H9 (cell line): ENCODE measurements at places on chromosomes 7 and 10. TPM values are rescaled to one million over a fixed set of nuclear protein-coding genes. Genes with fewer than 3 reads are reported as not detected.

The FAM237B gene
- not detected in 2 replicates for total RNA-seq

The DKK1 gene
- total RNA-seq, result 0.64 and 1.1 TPM in 2 replicates

DNA sequence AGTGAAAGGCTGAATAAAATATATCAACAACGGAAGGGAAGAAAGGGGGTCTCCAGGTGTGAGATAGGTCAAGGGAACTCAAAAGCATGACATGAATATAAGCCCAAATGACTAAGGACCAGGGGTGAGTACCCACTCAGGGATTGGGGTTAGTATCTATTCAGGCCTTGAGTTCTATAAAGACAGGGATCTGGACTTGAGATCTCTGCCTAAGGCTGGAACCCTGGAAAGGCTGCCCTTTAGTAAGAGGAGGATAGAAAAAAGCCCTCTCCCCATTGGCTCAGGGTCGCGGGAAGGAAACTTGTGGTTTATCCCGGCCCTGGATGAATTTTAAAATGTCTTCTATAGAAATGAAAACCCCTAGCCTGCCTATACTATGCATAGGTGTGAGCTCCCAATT lies 2.4 kb upstream of the ITPRIP start:
- no peak for DNase-seq

DNA sequence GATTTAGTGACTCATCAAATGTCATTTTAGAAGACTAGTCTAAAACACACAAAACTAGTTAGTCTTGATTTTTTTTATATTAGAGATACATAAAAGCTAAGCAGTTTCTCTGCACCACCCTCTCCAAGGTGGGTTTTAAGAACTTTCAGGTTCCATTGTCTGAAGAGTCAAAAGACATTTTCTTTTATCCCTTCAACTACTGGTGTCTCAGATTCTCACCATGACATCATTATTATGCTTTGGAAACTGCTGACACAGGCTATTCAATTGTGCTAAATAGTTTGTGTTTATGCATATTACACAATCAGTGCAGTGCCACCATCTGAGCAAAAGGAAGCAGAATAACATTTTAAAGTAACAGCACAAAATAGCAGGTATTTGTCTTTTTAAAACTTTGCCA lies 52.2 kb downstream of the IGF2BP3 start:
- DNase-seq, result no peak

DNA sequence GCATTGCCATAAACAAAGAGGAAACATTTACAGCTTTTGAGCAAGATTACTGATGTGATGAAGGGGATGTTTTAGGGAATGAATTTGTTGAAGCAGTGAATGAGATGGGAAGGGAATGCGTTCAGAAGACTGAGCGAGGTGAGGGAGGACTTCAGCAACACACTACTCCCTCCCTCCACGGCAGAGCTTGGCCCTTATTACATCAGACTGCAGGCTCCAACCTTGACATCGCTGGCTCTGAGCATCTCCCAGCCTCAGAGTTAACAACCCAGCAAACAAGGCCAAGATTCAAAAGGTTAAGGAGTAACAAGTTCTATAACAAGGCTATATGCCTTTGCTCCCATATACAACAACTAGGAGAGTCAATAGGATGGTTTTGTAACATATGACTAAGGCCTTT lies 164.4 kb downstream of the ELMO1 start:
- DNase-seq, result no peak

DNA sequence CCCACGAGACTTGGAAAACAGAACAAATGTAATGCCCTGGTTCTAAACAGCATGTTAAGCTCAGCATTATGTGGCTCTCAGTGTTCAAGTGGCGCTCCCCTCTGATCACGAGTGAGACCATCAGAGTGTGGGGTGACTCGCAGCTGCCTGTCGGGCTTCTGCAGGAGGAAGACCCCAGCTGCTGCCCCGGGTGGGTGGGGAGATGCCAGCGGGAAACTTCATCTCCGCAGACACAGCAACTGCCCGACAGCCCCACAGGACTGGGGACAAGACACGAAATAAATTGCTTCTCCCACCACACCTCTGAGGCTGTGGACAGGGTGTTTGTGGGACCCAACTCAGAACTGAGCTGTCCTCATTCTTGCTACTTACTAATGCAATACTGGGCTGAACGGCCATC lies 126.3 kb upstream of the KIF5B start:
- DNase-seq, result no peak

DNA sequence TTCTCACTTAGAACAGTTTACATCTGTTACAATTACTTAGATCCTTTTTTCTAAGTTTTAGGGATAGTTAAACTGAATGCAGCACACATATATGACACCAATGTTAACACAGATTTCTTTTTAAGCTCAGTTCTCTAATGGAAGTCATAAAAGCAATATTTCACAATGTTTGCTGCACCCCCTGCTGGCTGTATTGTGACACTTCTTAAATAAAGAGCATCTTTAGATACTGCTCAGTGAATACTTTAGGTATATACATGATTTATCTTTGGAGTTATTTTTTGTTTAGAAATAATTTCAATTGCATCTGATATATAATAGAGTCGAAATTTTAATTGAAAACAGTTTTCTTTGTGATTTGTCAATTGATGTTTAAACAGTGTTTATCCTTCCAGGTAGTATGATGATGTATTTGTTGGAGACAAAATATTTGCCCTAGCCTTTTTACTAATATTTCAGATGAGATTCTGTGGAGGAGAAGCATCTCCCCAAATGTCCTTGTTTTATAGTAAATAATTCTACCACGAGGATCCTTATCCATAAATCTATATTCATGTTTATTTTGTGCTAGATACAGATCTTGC lies 174.4 kb downstream of the ST7 start:
- DNase-seq, result no peak

DNA sequence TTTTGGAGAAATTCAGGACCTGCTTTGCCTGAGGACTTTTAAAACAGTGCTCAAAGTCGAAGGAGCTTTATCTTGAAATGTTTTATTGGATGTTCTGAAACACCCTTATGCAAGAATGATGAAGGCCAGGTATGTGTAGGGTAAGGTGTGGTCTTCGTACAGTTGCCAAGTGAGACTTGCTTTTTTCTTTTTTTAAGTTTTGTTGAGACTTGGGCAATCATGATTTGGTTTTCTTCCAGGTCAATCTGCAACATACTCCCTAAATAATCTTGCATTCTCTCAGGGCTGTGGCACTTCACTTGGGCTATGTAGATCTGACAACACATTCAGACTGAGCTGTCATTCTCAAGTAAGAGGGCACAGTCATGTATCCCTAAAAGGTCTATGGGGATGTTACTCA lies 75.0 kb downstream of the GATA3 start:
- DNase-seq, result no peak
